ENCODE measurements at places on chromosomes 13 and 19.

DNA sequence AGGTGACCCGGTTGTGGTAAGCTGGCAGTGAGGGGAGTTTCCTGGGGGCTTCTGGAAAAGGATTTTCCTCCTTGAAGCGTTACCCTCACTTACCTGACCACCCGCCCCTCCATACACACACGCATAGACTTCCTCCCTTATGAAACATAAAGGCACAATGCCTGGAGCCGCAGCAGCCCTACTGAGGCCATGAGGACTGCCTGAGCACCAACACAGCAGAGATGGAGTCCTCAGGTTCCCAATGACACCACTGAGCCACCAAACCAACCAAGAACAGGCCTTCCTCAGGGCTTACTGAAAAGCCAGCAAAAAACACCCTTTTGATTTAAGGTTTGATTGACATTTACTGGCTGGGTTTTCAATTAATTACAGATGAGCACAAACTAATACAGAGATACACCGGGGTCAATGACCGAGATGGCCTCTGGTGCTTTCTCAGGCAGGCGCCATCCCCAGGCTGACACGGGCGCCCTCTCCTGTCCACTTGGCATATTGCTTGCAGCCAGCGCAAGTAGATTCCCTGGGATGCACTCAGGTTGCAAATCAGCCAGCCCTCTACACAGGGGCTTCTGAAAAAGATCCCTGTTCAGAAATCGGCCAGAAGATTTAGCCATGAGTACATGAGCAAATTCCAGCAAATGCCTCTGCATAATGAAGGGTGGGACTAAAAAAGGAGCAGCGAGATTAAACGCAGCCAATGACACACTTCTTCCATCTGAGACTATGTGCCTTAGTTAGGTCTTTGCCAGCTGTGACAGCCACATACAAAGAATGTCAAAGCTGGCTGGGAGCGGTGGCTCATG, 14.8 kb downstream of the OPA3 start:
- DNase-seq, result peak; percentile 84

DNA sequence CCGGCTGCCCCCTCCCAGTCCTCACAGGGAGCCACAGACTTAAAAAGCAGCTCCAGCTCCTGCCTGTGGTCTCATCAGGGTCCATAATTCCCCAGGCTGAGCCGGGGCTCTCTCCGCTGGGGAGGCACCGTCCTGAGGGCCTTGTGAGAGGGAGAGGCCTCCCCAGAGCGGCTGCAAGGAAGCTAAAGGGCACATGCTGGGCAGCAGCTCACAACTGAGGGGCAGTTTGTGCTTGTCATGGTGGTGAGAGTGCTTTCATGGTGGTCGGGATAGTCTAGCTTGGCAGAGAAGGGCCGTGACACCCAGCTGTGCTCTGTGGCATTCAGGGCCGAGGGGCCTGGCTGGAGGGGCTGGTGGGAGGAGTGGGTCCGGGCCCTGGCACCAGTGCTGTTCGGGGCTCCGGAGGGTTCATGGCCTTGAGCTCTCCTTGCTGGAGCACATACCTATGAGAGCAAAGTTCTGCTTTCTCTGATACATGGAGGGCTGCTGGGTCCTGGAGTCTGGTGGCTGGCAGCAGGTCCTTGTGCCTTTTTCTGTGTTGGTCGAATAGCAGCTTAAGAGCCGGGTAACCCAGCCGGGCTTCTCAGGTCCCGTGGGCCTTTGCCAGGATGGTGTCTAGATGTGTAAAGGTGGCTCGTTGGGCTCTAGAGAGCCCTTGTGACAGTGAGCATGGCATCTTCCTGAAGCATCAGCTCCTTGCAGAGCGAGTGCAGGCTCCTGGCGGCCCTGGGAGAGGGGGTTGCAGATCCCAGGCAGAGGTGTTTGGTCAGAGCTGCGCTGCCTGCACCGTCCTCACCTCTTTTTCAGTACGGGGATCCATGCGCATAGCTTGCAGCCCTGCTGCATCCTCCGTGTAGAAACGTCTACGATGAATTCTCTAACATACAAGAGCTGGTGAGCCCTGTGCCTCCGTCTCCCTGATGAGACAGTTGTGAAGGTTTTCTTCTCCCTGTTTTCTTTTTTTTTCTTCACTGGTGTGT, 8.8 kb downstream of the UPF1 start:
- no peak for DNase-seq

GRCh38 chr19:45400192-45400591, 4.7 kb downstream of the PPP1R13L start:
- no peak for DNase-seq

GRCh38 chr13:99041788-99042187, 63.9 kb upstream of the DOCK9 start:
- DNase-seq, result no peak

GRCh38 chr13:43831088-43831487, 44.3 kb upstream of the ENOX1 start:
- no peak for DNase-seq

DNA sequence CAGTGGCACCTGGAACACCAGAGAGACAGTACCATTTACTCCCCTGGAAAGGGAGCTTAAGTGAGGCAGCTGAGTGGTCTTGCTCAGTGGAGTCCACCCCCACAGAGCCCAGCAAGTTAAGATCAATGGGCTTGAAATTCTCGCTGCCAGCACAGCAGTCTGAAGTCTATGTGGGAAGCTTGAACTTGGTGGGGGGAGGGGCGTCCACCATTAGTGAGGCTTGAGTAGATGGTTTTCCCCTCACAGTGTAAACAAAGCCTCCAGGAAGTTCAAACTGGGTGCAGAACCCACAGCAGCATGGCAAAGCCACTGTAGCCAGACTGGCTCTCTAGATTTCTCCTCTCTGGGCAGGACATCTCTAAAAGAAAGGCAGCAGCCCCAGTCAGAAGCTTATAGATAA, 30.3 kb upstream of the CEACAM4 start:
- DNase-seq, result no peak

DNA sequence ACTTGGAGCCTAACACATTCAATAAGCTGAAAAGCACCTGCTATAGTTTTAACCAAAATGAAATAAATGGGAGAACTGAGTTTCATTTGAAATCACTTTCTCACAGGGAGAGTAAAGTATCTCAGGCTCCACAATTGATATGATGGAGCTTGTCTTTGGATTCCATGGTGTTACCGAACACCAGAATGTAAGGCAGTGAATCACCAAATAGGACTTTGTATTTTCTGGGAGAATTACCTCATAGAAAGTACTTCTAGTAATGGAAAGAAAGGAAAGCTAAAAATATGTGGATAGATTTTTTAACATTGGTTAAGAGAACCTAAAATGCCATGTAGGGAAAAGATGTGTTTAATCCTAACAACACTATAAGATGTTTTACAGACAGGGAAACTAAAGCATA, 123.6 kb downstream of the NALCN start:
- no peak for DNase-seq

Measured in activated CD4-positive, alpha-beta T cell treated with anti-CD3 and anti-CD28 coated beads for 36 hours (primary cell).